H7 (cell line): ENCODE measurements at places on chromosomes 4 and X.
A peak's percentile ranks its signal among the peaks of the same experiment; 100 is the strongest.

DNA sequence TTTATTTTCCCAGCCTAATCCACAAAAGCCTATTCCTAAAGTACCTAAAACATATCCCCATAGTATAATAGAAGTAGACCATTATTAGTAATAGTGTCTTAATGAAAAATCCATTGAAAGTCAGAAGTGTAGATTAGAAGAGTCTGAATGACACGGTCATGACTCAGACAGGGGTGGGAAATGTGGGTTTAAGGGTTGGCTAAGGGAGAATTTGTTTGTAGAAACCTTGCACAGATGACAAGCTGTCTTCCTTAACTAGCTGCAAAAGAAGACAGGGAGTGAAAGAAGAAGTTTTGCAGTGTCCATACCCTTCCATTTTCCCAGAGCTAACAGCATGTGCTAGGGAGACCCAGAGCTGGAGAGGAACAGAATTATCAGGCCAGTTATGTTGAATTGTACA is 242.7 kb upstream of the ETNPPL start:
- no peak for DNase-seq

- DNase-seq: no peak
Observed at GRCh38 chr4:147041376-147041775, 95.7 kb upstream of the TTC29 start.

DNA sequence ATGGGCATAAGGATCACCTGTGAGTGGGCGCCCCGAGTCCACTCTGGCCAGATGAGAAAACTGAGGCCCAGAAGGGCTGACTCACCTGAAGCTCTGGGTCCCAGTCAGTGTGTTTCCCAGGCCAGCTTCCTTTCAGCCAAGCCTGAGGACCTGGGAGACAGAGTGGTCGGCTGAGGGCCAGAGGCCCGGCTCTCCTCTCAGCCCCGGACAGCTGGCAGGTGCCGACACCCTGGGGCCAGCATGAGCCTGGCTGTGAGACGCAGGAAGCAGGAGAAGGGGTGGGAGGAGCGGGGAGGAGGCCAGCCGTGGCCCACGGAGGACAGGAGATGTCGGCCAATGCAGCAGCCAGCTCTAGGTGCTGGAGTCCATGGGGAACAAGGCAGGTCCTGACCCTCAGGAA is 28.9 kb downstream of the ATP2B3 start:
- no peak for DNase-seq

DNA sequence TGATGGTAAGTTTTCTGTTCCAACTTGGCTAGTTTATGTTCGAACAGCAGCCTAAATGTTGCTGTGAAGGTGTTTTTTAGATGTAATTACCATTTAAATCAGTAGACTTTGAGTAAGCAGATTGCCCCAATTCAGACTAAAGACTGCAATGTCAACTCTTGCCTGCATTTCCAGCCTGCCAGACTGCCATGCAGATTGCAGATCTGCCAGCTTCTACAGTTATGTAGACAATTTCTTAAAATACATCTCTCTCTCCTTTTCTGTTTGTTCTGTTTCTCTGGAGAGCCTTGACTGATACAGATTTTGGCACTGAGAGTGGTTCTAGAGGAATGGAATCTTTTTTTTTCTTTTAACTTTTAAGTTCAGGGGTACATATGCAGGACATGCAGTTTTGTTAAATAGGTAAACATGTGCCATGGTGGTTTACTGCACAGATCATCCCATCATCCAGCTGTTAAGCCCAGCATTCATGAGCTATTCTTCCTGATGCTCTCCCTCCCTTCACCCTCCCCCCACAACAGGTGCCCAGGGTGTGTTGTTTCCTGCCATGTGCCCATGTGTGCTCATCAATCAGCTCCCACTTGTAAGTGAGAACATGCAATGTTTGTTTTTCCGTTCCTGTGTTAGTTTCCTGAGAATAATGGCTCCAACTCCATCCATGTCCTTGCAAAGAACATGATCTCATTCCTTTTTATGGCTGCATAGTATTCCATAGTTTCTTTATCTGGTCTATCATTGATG is 227.8 kb downstream of the CPE start:
- DNase-seq: no peak

DNA sequence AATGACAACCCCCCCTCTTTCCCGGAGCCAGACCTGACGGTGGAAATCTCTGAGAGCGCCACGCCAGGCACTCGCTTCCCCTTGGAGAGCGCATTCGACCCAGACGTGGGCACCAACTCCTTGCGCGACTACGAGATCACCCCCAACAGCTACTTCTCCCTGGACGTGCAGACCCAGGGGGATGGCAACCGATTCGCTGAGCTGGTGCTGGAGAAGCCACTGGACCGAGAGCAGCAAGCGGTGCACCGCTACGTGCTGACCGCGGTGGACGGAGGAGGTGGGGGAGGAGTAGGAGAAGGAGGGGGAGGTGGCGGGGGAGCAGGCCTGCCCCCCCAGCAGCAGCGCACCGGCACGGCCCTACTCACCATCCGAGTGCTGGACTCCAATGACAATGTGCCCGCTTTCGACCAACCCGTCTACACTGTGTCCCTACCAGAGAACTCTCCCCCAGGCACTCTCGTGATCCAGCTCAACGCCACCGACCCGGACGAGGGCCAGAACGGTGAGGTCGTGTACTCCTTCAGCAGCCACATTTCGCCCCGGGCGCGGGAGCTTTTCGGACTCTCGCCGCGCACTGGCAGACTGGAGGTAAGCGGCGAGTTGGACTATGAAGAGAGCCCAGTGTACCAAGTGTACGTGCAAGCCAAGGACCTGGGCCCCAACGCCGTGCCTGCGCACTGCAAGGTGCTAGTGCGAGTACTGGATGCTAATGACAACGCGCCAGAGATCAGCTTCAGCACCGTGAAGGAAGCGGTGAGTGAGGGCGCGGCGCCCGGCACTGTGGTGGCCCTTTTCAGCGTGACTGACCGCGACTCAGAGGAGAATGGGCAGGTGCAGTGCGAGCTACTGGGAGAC is 1.6 kb downstream of the PCDH10 start:
- DNase-seq: peak; percentile 58

DNA sequence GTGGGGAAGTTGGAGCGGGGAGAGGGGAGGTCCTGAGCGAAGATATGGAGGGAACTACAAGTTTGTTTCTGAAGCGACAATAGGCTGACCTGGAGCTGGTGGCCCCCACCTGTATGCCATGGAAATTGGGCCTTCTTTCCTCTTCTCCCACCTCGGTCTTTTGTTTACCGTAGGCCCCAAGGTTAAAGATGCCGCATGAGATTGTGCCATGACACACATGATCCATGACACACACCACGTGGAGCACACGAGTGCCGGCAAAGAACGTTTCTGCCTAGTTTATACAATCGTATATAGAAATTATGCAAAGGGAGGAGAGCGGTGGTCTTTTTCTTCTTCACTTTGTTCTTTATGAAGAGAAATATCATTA is 408 bp downstream of the TMEM33 start:
- no peak for DNase-seq

GRCh38 chrX:69616457-69617203 is 717 bp downstream of the EDA start:
- peak; percentile 55 for DNase-seq

GRCh38 chrX:1484638-1485019 is 31.9 kb upstream of the ASMTL start:
- no peak for DNase-seq

- no peak for DNase-seq
Observed at GRCh38 chr4:79247695-79248394, 78.0 kb downstream of the NAA11 start.
